Activated T-helper 1 cell treated with Interleukin-2 at 50 U/mL for 16 hours (primary cell): ENCODE measurements at places on chromosomes 16 and 17.

DNA sequence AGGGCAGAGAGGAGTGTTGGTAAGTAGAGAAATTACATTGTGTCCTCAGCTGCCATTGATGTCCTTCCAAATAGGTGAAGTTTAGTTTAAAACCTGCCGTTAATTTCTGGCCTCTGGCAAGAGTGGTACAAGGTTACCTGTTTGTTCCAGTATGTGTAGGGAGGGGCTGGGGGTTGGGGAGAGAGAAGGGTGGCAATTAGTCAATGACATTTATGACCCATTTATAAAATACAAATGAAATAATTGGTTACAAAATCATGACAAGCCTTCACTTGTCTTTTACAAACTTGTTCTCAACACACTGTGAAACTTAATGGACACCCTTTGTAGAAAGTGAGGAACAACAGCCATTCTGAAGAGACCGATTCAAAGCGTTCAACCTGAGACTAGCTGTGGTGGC is 281.0 kb downstream of the FTO start:
- no peak for DNase-seq

- DNase-seq = no peak
Measured at GRCh38 chr16:80741724-80742123, 62.7 kb downstream of the CDYL2 start.

GRCh38 chr17:80244871-80245509 is 15.7 kb upstream of the RNF213 start:
- no peak for DNase-seq

DNA sequence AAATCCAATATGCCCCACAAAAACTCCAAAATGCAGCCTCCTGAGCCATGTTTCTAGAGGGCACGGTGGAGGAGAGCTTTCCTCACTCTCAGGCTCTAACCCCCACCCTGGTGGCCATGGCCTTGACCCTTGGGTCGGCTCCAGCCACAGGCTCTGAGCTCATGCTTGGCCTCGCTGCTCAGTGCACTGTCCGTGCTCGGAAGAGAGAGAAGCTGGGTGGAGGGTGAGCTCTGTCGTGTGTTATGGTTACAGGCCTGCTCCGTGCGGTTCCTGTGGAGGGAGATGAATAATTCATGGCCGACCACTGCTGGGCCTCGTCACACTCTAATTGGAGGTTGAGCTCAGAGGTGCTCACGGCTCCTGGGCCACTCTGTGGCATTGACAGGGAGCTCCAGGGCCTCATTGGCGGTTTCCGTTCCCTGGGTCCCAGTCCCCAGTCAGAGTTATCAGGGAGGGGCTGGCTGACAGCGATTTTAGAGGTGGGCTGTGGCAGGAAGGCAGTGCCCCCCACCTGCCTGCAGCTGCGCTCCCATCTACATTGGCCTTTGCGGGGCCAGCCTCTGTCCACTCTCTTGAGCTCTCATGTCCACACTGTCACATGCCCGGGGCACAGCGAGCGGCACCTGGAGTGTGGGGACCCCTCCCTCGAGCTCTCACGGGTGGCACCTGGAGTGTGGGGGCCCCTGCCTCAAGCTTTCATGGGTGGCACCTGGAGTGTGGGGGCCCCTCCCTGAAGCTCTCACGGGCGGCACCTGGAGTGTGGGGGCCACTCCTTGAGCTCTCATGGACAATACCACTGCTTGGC is 24.9 kb downstream of the ACSF3 start:
- no peak for DNase-seq

DNA sequence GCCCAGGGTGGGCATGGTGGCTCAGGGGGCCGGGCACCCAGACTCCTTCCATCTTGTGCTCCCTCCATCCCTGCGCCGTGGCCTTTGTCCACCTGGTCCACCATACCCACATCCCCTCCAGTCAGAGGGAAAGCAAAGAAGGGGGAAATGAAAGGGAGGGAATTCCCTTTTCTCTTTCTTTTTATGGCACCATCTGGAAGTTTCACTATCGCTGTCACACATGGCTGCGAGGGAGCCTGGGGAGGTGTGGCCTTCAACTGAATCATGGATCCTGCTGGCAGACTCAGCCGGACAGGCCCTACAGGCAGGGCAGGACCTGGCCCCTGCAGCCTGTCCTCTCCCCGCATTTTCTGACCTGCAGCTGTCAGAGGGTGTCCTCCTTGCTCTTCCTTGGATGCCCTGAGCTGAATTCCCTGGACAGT is 6.2 kb downstream of the SLC12A3 start:
- DNase-seq = no peak
